ENCODE measurements at places on chromosomes 7 and 10. TPM values are rescaled to one million over a fixed set of nuclear protein-coding genes. Genes with fewer than 3 reads are reported as not detected.

DNA sequence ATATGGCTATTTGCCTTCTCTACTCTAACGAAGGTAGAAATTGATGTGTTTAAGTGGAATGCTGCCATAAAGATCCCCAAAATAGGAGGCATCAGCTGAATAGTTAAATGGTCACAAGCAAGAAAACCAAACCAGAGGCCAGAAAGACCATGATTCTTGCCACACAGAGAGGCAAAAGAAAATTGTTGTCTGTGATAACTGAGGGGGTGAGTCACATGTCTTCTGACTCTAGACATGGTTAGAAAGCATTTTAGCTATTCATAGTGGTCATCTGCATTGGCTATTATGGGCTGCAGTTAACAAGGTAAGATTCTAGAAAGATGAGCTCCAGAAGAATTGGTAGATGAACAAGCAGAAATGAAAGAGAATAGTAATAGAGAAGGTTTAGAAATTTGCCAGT lies 361.4 kb upstream of the NPSR1 start:
- no peak for DNase-seq
- H3K36me3 ChIP-seq: no peaks in the 10 kb centered on the region
- no peak overlapping the region for H3K27ac ChIP-seq
- H3K4me1 ChIP-seq: no peaks in the 10 kb centered on the region
- no peaks in the 10 kb centered on the region for H3K27me3 ChIP-seq
- H3K4me3 ChIP-seq: no peak overlapping the region

The ABCC2 gene
- total RNA-seq: 0.67 TPM

DNA sequence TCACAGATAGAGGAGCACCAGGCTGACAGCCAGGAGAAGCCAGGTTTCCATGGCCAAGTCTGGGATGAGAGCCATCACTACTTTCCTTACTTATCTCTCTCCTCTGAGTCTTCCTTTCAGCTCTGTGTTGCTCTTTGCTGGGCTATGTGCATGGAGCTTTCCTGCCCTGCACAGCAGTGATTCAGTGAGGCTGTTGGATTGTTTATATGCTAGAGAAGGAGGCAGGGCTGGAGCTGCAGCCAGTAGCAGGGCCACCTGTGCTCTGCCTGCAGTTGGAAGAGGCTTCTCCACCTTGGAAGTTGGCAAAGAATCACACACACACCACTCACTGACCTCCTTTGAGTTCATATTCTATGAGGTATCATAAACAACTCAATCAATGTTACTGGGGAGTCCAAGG lies at the start of gene CYP3A4:
Gene CYP3A4 (minus strand): TSS at position 178 of the 400 bp plus-strand sequence. CDS start 103 bp downstream, at position 75.
- H3K4me3 ChIP-seq: no peak within 1 kb of the TSS
- H3K4me1 ChIP-seq: no peaks in the 10 kb centered on the region
- no peak for DNase-seq
- no peaks in the 10 kb centered on the region for H3K36me3 ChIP-seq

The PON3 gene
- total RNA-seq: 11.1 TPM

- H3K27me3 ChIP-seq: no peaks in the 10 kb centered on the region
- H3K36me3 ChIP-seq: no peaks in the 10 kb centered on the region
- H3K4me1 ChIP-seq: peaks cover 28% of the 10 kb centered on the region
- no peak overlapping the region for H3K4me3 ChIP-seq
Measured at GRCh38 chr10:12400266-12400931, 51.1 kb downstream of the CAMK1D start.

The IMMP2L gene
- total RNA-seq: 27.9 TPM

DNA sequence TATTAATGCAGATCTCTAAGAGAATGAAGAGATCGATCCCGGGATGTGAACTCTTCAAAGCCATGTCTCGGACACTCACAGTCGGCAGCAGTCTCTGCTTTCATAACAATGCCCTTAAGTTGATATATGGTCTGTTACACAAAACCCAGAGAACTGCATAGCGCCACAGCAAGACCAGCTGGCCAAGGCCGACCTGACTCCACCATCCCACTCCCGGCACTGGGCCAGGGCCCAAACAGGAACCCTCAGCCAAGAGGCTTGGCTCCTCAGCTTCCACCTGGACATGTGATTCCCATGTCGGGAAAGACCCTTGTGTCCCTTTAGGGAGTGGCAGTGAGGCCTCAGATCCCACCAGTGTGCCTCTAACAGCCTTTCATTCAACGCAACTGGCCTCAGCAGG lies 106.6 kb upstream of the RNF32 start:
- no peaks in the 10 kb centered on the region for H3K4me1 ChIP-seq
- no peaks in the 10 kb centered on the region for H3K36me3 ChIP-seq
- H3K4me3 ChIP-seq: no peak overlapping the region
- H3K27ac ChIP-seq: no peak overlapping the region

GRCh38 chr10:4643471-4643870 lies 182.5 kb upstream of the AKR1E2 start:
- H3K27me3 ChIP-seq: no peaks in the 10 kb centered on the region
- no peaks in the 10 kb centered on the region for H3K36me3 ChIP-seq
- DNase-seq: no peak
- H3K4me3 ChIP-seq: no peak overlapping the region
- H3K4me1 ChIP-seq: peaks cover 6% of the 10 kb centered on the region
- H3K27ac ChIP-seq: no peak overlapping the region

All from thyroid gland (tissue), 4 donors.